ENCODE measurements at places on chromosomes 7 and 10.

GRCh38 chr7:32378988-32379387 is 111.2 kb downstream of the LSM5 start:
- no peak for DNase-seq

DNA sequence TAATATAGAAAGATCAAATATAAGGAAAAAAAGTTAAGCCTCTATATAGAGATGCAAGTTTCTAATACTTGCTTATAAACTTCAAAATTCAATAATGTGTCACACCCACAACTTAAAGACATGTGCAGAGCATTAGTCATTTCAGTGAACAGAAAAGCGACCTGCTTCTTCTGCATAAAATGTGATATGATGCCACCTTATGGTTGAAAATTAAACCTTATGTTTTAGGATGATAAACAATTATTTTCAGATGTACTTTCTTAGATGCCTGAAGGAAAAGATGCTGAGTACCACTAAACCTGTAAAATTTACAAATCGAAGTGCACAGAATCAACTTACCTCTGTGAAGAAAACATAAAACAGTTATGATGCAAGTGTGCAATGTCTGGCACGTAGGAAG is 96.0 kb downstream of the MTERF1 start:
- DNase-seq: no peak

DNA sequence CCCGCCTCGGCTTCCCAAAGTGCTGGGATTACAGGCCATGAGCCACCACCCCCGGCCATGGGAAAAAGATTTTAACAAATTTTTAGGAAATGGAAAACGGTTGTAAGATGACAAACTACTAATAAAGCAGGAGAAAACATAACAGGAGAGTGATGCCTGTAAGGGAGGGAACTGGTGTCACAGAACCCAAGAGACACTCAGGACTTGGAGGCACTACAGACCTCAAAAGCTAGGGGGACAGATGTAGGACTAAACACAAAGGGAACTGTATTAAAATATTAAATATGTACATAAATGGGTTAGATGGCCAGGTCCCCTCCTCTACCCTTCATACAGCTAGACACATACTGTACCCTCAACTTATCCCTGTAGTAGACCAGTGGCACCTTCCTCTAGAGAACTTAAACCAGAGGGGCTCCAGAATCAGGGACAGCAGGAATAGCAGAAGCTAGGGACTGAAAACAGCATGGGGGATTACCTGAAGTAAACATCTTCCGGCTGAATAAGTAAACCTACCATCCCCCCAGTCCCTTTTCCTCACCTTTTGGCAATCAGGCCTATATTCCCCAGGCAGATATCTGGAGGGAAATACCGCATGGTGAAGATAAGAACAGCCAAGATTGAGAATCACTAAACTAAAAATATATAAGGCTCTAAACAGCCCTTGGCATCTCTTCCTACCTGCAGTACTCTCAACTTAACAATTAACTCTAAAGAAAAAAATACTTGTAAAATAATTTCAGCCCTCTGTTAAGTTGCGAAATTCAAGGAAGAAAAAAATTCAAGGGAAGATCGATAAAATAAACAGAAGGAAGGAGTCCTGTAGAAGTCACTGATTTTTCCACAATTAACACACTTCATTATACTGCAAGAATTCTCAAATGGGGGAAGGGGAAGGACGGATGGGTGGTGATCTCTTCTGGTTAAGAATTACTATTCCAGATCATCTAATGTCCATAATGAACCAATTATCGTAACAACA is 15.5 kb downstream of the TM9SF3 start:
- DNase-seq: no peak

DNA sequence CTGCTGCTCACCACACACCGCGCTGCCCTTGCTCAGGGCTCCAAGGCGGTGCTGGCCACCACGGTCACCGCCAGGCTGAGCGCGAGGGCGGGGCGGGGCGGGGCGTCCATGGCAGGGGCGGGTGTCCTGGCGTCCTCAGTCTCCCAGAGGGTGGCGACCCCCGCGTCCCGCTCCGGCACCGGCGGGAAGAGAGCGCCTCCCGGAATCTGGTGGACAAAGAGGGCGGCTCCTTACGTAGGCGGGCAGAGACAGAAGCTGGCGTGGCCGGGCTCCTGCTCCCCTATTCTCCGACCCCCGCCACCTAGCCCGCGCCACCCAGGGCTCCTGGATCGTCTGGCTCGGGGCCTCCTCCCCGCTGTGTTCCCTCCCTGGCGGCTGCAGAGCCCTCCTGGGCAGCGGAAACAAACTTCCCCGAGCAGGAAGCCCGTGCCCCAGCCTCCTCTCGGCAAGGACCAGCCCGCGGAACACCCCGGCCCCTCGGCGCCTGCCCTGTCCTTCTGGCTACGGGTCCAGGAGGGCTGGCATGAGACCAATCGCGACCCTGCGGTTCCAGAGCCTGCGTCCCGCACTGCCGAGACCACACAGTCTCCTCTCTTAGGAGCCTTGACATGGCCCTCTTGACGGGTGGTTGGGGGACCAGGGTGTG is 133.8 kb upstream of the ZNF92 start:
- DNase-seq: no peak
